ENCODE measurements at places on chromosomes 2 and 18. TPM values are rescaled to one million over a fixed set of nuclear protein-coding genes. Genes with fewer than 3 reads are reported as not detected.
A peak's percentile ranks its signal among the peaks of the same experiment; 100 is the strongest.

Gene ACTG2
- total RNA-seq: 1.3 TPM

Gene SCN3A
- 0.02 TPM for total RNA-seq

Gene UGT1A6
- total RNA-seq: 79.4 TPM

Gene DSC1
- not detected for total RNA-seq

Gene IL36RN
- total RNA-seq: not detected

Gene LBX2
- total RNA-seq: 1.4 TPM

- no peaks in the 10 kb centered on the region for H3K36me3 ChIP-seq
- peaks cover 6% of the 10 kb centered on the region for H3K4me1 ChIP-seq
- no peak overlapping the region for H3K4me3 ChIP-seq
- no peak overlapping the region for H3K27ac ChIP-seq
- no peak for DNase-seq
Measured at GRCh38 chr18:33603454-33603853, 25.4 kb downstream of the ASXL3 start.

- H3K27me3 ChIP-seq: no peaks in the 10 kb centered on the region
- no peaks in the 10 kb centered on the region for H3K36me3 ChIP-seq
- H3K4me3 ChIP-seq: no peak overlapping the region
- no peak overlapping the region for H3K27ac ChIP-seq
Measured at GRCh38 chr2:40127890-40128557, 323.9 kb downstream of the SLC8A1 start.

DNA sequence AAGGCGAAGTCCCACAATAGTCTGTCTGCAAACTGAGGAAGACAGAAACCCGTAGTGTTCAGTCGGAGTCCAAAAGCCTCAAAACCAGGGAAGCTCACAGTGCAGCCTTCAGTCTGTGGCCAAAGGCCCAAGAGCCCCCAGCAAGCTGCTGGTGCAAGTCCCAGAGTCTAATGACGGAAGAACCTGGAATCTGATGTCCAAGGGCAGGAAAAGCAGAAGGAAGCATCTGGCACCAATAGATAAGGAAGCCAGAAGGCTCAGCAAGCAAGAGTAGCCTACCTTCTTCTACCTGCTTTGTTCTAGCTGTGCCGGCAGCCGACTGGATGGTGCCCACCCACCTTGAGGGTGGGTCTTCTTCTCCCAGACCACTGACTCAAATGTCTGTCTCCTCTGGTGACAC, 21.8 kb downstream of the CFAP210 start:
- H3K27ac ChIP-seq: no peak overlapping the region
- H3K4me3 ChIP-seq: no peak overlapping the region
- no peaks in the 10 kb centered on the region for H3K27me3 ChIP-seq
- no peaks in the 10 kb centered on the region for H3K36me3 ChIP-seq

DNA sequence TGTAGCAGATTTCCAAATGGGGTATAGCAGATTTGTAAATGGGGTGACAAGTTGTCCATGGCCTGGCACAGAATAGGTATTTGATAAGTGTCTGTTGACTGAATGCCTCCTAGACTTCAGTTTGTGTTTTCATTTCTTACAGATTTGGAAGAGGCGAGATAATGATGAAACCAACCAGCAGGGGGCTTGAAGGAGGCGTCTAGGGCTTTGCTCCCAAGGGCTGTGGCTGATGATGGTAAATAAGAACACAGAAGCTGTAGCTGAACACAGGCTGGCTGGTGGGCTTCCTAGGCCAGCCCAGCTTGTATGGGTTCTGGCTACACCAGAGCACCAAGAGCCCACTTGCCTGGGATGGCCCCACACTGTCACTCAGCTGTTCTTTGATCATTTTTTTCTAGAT, 19.4 kb downstream of the SFTPB start:
- H3K27ac ChIP-seq: no peak overlapping the region
- H3K4me3 ChIP-seq: no peak overlapping the region
- no peaks in the 10 kb centered on the region for H3K27me3 ChIP-seq
- no peak for DNase-seq
- H3K36me3 ChIP-seq: peaks cover 26% of the 10 kb centered on the region

DNA sequence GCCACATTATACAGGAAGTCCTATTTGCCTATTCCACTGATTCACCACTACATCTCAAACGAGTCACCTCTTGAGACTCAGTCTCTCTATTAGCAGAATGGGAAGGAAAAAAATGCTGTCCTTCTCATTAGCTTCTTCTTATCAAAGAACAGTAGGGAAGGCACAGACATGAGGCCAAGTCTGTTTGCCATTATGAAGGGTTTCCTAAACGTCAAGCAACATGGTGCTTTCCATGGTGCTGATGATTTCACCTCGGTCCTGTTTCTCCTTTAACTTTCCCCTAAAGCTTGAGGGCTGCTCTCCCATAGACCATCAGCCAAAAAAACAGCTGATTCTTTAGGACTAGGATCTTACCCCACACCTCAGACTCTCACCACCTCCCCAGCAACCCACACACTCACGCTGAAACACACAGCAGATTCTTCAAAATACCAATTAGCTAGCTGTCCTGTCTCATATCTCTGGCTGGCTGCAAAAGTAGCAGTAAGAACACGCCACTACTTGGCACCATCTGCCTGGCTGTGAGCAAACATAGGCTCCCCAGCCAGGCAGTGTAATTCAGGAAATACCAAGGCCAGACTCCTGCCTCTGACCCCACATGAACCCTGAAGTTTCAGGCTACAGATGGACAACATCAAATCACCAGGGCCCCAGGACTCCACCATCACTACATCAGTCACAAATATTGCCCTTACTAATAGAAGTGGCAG, 30.5 kb downstream of the GALNT14 start:
- H3K36me3 ChIP-seq: no peaks in the 10 kb centered on the region
- no peaks in the 10 kb centered on the region for H3K27me3 ChIP-seq
- no peak overlapping the region for H3K4me3 ChIP-seq
- no peak overlapping the region for H3K27ac ChIP-seq
- H3K4me1 ChIP-seq: no peaks in the 10 kb centered on the region

- no peak for DNase-seq
- no peaks in the 10 kb centered on the region for H3K27me3 ChIP-seq
- no peaks in the 10 kb centered on the region for H3K36me3 ChIP-seq
- no peaks in the 10 kb centered on the region for H3K4me1 ChIP-seq
Measured at GRCh38 chr2:136381722-136382633, 264.0 kb upstream of the CXCR4 start.

- DNase-seq: peak; percentile 58
- no peaks in the 10 kb centered on the region for H3K4me1 ChIP-seq
- no peaks in the 10 kb centered on the region for H3K36me3 ChIP-seq
- no peak overlapping the region for H3K27ac ChIP-seq
- no peaks in the 10 kb centered on the region for H3K27me3 ChIP-seq
- no peak overlapping the region for H3K4me3 ChIP-seq
Measured at GRCh38 chr2:101330253-101330933, 21.9 kb upstream of the RNF149 start.

GRCh38 chr18:66632756-66633155, 28.9 kb upstream of the CDH19 start:
- H3K36me3 ChIP-seq: no peaks in the 10 kb centered on the region
- no peak overlapping the region for H3K4me3 ChIP-seq
- no peaks in the 10 kb centered on the region for H3K4me1 ChIP-seq
- no peak overlapping the region for H3K27ac ChIP-seq

DNA sequence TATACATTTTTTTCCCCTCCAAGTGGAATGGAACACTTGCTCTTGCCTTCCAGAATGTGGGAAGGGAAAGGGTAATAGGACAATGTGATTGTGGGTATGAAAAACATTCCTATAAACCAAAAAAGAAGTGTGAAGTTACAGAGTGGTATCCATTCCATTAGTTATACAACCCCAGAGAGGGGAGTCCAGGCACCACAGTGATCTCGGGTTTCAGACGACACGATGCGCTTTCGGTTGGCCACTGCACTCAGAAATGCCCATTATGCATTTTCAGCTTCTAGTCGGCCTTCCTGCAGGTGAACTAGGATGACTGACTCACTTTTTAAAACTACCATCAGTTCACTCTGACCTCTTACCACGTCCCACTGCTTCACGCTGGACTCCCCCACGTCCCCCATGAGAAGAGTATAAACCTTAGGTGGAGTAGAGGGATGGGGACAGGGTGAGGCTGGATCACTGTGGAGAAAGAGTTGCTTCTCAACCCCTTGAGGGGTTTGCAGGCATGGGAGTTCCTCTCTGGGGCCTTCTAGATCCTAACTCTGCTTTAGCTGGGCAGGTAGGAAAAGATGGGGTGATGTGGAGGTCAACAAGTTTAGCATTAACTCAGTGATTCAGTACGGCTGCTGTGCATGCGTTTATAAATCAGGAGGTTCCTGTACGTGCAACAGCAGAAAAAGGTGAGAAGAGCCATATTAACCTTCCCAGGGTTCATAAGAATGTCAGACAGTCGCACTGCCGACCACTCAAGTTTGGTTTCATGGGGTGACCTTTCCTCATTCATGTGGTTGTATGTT, 50.5 kb downstream of the ZNF532 start:
- H3K4me3 ChIP-seq: no peak overlapping the region
- no peaks in the 10 kb centered on the region for H3K4me1 ChIP-seq
- no peak overlapping the region for H3K27ac ChIP-seq

DNA sequence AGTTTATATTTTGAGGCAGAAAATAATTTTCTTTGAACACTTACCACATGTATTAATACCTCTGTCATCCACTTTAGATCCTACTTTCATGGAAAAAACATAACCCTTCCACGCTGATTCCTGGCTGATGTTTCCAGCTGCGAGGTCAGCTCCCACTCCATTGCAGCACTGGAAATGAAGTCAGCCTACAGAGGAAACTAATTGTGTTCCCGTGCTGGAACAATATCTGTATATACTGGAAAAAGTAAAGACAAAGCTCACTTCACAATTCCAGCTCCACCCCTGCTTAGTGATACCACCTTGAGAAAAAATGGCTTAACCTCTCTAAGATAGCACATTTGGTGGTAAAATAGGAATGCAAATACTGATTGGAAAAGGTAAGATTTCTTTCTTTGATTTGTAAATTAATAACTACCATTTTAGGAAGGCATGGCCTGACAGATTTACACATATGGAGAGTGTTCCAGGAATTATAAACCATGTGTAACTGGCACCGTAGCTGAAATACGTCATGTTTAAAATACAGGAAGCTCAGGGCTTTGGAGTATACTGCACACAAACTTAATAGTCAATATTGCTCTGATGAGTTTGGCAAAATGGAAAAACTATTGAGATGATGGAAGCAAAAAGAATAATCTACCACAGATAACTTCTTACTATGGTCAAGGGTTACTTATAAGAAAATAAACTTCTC, 90.0 kb downstream of the TRIB2 start:
- H3K27ac ChIP-seq: no peak overlapping the region
- H3K36me3 ChIP-seq: no peaks in the 10 kb centered on the region
- no peaks in the 10 kb centered on the region for H3K27me3 ChIP-seq
- DNase-seq: no peak
- H3K4me3 ChIP-seq: no peak overlapping the region

DNA sequence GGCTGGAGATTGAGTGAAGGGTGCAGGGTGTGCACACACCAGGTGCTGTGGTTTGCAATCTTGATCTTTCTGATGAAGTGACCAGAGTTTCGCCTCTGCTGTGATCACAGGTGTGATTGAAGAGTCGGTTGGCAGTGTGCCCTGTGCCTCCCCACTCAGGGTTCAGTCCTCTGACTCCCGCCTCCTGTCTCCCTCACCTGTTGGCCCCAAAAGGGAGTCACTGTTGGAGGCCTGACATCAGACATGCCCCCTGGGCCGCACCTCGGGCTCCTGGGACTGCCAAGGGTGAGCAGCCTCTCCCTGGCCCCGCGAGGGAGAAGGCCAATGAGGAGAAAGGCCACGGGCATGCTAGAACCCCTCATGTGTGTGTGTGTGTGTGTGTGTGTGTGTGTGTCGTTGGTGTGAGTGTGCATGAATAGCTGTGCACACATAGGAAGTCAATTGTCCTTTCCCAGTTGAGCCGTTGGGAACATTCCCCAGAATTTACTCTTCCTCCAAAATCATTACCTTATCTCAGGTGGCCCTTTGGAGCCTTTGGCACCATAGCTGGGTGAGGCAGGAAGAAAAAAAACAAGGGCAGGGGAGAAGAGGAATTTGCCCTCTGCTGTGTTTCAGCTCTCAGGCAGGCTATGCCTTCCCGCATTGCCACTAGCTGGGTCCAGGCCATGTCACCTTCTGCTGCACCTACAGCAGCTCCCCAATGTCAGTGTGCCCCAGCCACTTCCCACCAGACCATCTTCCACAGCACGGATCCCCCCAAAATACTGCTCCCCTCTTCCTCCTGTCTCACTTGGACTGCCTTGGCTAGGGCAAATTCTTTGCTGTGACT, 78.1 kb upstream of the LAPTM4A start:
- peak; percentile 95 for DNase-seq
- no peaks in the 10 kb centered on the region for H3K36me3 ChIP-seq
- no peak overlapping the region for H3K4me3 ChIP-seq
- peak overlapping the region; percentile 69 for H3K27ac ChIP-seq
- no peaks in the 10 kb centered on the region for H3K4me1 ChIP-seq

- H3K27ac ChIP-seq: no peak overlapping the region
- H3K27me3 ChIP-seq: no peaks in the 10 kb centered on the region
- DNase-seq: no peak
- H3K4me1 ChIP-seq: peaks cover 51% of the 10 kb centered on the region
- H3K36me3 ChIP-seq: no peaks in the 10 kb centered on the region
Measured at GRCh38 chr2:32360416-32360815, 3.6 kb downstream of the BIRC6 start.

- no peaks in the 10 kb centered on the region for H3K27me3 ChIP-seq
- no peak for DNase-seq
- H3K27ac ChIP-seq: no peak overlapping the region
- H3K4me3 ChIP-seq: no peak overlapping the region
- no peaks in the 10 kb centered on the region for H3K4me1 ChIP-seq
Measured at GRCh38 chr18:79218605-79219190, 149.5 kb downstream of the ATP9B start.

- no peak overlapping the region for H3K4me3 ChIP-seq
- no peaks in the 10 kb centered on the region for H3K4me1 ChIP-seq
- no peaks in the 10 kb centered on the region for H3K36me3 ChIP-seq
- no peaks in the 10 kb centered on the region for H3K27me3 ChIP-seq
Measured at GRCh38 chr18:45100321-45101105, 419.8 kb downstream of the SETBP1 start.

DNA sequence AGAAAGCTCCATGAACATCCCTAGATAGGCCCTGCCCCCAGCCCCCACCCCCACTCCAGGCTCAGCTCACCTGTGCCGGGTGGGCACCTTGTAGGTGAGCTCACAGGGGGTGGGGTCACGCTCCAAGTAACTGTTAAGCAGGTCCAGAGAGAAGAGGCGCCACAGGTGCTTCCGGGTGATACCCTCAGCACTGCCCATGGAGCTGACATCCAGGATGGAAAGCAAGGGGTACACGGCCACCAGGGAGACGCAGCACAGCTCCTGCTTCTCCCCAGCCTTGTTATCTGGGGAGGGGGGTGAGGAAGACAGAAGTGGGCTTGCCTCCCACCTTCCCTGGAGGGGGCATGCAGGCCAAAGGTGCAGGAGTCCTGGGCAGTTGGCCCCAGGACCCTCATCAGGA, 21.9 kb downstream of the CFAP65 start:
- no peak overlapping the region for H3K27ac ChIP-seq
- H3K27me3 ChIP-seq: no peaks in the 10 kb centered on the region
- H3K4me1 ChIP-seq: no peaks in the 10 kb centered on the region
- H3K36me3 ChIP-seq: no peaks in the 10 kb centered on the region
- no peak for DNase-seq
- no peak overlapping the region for H3K4me3 ChIP-seq

GRCh38 chr2:207328944-207329386, 163.2 kb upstream of the KLF7 start:
- no peaks in the 10 kb centered on the region for H3K4me1 ChIP-seq
- DNase-seq: no peak
- no peaks in the 10 kb centered on the region for H3K36me3 ChIP-seq
- H3K4me3 ChIP-seq: no peak overlapping the region
- H3K27me3 ChIP-seq: no peaks in the 10 kb centered on the region

- DNase-seq: no peak
- no peak overlapping the region for H3K27ac ChIP-seq
- H3K4me1 ChIP-seq: no peaks in the 10 kb centered on the region
- no peak overlapping the region for H3K4me3 ChIP-seq
- no peaks in the 10 kb centered on the region for H3K27me3 ChIP-seq
Measured at GRCh38 chr2:240123821-240124650, 12.1 kb downstream of the COPS9 start.

Measured in right lobe of liver (tissue), 6 donors.